ENCODE measurements at places on chromosomes 7 and 10.

DNA sequence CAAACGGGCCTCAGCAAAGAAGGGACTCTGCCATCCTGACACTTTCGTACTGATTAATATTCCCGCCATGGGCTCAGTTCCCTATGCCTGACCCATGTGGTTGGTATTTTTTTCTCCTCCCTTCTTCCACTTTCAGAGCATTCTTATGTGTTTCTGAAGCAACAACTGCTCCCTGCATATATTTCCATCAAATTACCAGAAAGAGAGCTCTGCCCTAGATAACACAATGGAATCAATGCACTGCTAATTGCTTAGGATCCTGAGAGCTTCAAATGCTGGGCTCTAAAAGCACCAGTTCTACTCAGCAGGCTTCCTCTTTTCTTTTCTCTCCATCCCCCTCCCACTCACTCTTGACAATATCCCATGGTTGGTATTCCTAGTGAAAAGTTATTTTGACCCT is 5.3 kb downstream of the TECTB start:
- no peak for DNase-seq

DNA sequence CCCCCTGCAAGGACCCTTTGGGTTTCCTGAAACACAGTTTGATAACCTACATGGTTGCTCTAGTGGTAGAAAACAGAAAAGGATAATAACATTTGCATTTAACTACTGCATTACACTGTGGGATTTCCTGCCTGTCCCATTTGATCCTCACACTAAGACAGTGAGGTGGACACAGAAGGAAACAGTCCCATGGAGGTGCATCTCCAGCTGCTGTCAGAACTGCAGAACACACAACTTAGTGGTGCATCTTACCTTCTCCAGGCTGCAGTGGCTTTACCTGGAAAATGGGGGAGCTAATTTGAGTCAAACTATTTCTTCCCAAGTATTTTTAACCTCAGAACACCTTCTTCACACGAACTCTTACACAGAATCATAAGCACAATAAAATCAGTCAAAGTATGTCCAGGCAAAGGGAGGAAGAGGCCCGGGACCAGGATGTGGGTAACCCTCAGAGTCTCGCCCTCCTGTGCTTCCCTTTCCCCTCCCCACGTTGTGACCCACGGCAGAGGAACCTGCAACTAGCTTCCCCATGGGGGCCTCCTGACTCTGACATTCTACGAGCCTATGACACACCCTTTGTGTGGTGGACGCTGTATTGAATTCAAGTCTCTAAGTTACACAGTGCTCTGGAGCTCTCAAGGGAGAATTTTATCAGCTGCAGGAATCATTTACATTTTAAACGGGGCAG is 33.7 kb downstream of the SCRN1 start:
- DNase-seq, result no peak

GRCh38 chr7:137609500-137609899 is 237.3 kb downstream of the DGKI start:
- DNase-seq, result no peak

GRCh38 chr7:28433699-28434219 is 21.4 kb downstream of the CREB5 start:
- no peak for DNase-seq

GRCh38 chr7:115707258-115708012 is 323.1 kb downstream of the TFEC start:
- no peak for DNase-seq

GRCh38 chr10:35835545-35835944 is 193.4 kb upstream of the FZD8 start:
- no peak for DNase-seq
